CD8-positive, alpha-beta memory T cell (primary cell): ENCODE measurements at places on chromosomes 1 and 21. TPM values are rescaled to one million over a fixed set of nuclear protein-coding genes. Genes with fewer than 3 reads are reported as not detected.

DNA sequence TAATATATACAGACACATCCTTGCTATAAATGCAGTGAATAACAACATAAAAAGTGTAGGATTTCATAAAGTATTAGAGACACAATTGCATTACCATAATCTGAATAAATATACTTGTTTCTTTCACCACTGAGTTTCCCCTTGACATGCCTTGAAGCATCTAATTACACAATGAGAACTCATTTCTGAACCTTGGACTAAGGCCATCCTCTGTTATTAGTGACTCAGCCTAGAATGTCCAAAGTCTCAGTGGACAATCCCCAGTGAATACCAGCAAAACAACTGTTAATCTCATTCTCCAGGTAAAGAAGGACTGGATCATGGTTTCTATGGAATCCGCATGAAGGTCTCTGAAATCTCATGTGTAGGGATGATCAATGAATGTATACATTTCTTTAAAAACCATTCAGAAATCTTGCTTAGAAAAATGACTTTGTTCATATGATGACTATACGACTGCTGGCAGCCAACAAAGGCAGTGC is at the start of gene OR2L5:
Gene OR2L5, plus strand, starts transcription at position 432 of the 482 bp plus-strand sequence. CDS start 8,288 bp downstream, outside the sequence.
- H3K4me3 ChIP-seq = no peak within 1 kb of the TSS
- no peak for DNase-seq
- H3K36me3 ChIP-seq = no peaks in the 10 kb centered on the region
- H3K4me1 ChIP-seq = no peaks in the 10 kb centered on the region
- no peaks in the 10 kb centered on the region for H3K27me3 ChIP-seq

- H3K4me3 ChIP-seq = no peak overlapping the region
- no peaks in the 10 kb centered on the region for H3K4me1 ChIP-seq
- no peaks in the 10 kb centered on the region for H3K36me3 ChIP-seq
- DNase-seq = no peak
Observed at GRCh38 chr21:40049931-40050290, 182.7 kb downstream of the PCP4 start.

DNA sequence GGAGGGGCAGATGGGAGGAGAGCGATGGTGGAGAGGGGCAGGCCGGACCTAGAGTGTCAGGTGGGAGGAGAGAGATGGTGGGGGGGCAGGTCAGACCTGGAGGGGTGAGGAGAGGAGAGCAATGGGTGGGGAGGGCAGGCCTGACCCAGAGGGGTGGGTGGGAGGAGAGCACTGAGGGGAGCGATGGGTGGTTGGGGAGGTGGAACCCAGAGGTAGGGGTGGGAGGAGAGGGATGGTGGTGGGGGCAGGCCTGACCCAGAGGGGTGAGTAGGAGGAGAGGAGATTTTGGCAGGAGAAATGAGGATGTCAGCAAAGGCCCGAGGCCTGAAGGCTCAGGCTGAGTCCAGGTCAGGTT is 157.3 kb upstream of the VAMP3 start:
- DNase-seq = no peak
- H3K36me3 ChIP-seq = no peaks in the 10 kb centered on the region
- no peak overlapping the region for H3K4me3 ChIP-seq
- no peaks in the 10 kb centered on the region for H3K27me3 ChIP-seq
- H3K4me1 ChIP-seq = no peaks in the 10 kb centered on the region

KCNN3 gene
- total RNA-seq = 0.18 TPM

NCAM2 gene
- not detected for total RNA-seq
